ENCODE measurements at places on chromosomes 6 and 20.

- no peak for DNase-seq
These were observed 34.1 kb downstream of the DYNLT1 start for GRCh38 chr6:158610319-158610968.

- DNase-seq: peak; percentile 81
These were observed 18.4 kb upstream of the IFNGR1 start for GRCh38 chr6:137237413-137238170.

GRCh38 chr6:107819964-107820337 lies 4.2 kb downstream of the SCML4 start:
- DNase-seq: no peak

- no peak for DNase-seq
These were observed 68.2 kb upstream of the XRN2 start for GRCh38 chr20:21234806-21235483.

- DNase-seq: peak; percentile 39
These were observed 45.9 kb upstream of the PXDC1 start for GRCh38 chr6:3797231-3798054.

DNA sequence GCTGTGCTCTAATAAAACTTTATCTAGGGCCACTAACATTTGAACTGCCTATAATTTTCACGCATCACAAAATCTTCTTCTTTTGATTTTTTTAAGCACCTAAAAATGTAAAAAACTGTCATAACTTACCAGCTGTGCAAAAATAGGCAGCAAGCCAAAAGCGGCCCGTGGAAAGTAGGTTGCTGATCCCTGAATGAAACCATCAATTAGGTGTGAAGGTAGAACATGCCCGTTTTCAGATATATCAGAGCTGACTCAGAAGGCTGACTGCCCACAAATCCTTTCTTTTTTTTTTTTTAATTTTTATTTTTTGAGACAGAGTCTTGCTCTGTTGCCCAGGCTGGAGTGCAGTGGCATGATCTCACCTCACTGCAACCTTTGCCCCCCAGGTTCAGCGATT lies 4.9 kb upstream of the IPCEF1 start:
- DNase-seq: no peak

DNA sequence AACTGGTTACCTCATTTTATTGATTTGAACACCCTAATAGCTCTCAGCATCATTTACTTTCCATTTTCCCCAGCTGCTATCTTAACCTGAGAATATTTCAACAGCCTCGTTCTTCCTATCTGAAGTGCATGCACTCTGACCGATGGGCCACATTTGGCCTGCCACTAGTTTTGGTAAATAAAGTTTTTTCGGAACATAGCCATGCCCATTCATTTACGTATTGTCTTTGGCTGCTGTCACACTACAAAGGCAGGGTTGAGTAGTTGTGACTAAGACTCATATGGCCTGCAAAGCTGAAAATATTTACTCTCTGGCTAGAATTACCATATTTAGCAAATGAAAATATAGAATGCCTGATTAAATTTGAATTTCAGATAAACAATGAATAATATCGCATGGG lies 10.8 kb downstream of the ADGRF4 start:
- DNase-seq: no peak

GRCh38 chr6:74574794-74575193 lies 631.1 kb downstream of the COL12A1 start:
- DNase-seq: peak; percentile 44

DNA sequence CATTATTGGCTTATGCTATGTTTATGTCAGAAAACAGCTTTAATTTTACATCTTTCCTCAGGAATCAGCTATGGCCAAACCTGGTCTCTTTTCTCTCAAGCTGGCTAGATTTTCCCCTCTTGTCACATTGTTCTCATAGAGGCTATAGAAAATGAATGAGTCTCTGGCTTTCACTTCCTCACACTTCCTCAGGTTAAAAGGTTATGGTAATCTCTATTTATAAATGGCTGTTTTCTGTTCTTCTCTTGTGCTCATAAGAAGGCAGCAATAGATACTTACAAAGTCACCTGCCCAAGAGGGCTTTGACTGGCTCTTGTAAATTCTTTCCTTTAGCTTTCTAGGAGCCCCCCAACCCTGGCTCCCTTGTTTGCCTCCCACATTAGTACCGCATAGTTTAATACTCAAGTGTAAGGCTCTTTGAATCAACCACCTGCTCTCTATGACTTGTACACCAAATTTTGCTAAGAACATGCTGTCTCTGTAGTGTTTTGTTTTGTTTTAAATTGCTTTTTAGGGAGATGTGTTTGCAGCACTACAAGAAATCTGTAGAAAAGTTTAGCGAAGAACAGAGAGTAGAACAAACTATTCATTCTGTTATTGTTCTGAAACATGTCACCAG lies 897.4 kb upstream of the CITED2 start:
- no peak for DNase-seq

GRCh38 chr6:164928728-164929407 lies 380.5 kb downstream of the C6orf118 start:
- no peak for DNase-seq

- DNase-seq: peak; percentile 93
These were observed 814.8 kb downstream of the MAFB start for GRCh38 chr20:39874049-39874893.

- no peak for DNase-seq
These were observed 2.8 kb downstream of the RTN4IP1 start for GRCh38 chr6:106626485-106626884.

DNA sequence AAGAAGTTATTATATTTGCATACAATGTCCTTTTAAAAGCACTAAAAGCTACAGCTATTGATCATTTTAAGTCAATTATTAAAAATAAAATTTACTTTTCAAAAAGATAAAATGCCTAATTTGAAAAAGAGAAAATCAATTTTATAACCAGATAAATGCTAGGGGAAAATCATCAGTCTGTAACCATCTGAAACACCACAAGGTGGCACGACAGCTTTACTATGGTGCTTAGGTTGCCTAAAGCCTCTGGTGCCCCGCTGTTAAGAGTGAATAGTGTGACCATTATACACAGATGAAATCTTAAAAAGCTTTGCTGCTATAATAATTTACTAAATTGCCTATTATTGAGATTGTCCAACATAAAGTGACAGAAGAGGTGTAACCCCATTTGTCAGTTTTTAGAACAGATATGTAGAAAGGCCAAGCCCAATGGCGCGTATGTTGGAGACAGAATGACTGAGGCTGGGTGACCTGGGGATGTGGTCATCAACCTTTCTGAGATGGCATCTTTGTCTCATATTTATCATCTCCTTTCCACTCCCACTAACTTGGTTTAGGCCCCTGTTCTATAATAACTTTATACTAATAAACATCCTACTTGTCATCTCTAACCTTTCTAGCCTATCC lies 100.8 kb downstream of the MOXD1 start:
- DNase-seq: peak; percentile 73

DNA sequence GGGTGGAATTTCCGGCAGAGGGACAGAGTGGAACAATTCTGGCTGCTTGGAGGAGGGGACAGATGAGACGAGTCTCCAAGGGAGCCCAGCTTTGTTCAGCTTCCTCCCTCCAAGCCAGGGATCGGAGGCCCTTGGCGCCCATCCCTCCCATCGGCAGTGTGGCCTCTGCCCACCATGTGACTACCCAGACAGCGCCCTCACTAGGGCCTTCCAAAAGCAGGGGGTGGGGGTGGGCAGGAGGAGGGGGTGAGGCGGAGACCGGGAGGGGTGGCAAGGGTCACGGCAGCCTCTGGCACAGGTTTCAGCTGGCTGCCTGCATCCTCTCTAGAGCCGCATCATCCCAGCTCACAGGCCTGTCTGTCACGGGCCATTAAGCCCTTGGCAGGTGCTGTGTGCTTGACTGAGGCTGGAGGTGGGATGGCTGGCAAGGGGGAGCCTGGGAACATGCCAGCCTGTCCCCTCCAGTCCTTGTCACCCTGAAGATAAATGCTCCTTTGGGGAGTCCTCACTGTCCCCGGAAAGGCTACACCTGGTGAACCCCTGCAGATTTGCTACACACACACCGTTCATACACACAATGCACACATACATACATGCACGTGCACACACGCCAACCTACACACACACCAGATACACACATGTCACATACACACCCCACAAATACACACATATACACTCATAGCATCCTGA lies 6.2 kb upstream of the FGD2 start:
- DNase-seq: no peak

DNA sequence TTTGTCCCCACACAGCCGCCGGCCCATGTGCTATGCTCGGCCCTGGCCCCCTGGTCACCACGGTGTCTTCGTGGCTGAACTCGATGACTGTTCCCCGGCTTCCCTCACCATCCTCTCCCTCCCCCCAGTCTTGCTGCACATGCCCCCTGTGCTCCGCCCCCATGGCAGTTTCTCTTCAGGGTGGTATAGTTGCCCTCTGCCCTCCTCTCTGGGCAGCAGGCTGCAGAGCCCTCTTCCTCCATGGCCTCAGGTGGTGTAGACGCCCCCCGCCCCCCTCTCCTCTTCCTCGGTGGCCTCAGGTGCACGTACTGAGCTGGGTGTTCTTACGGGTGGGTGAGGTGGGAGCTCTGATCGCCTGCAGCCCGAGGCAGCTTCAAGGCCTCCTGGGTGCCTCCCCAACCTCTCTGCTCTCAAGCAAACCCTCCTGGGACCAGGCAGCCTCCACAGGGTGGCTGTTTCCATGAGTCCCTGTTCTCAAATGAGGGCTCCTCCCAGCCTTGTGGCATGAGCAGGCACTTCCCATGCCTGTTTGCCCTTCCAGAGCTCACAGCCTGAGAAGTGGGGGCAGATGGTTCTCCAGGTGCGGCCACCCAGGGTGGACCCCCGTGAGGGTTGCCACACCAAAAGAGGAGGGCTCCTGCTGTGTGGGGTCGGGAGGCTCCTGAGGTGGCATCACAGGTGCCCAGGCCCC lies 24.8 kb downstream of the COL20A1 start:
- no peak for DNase-seq

DNA sequence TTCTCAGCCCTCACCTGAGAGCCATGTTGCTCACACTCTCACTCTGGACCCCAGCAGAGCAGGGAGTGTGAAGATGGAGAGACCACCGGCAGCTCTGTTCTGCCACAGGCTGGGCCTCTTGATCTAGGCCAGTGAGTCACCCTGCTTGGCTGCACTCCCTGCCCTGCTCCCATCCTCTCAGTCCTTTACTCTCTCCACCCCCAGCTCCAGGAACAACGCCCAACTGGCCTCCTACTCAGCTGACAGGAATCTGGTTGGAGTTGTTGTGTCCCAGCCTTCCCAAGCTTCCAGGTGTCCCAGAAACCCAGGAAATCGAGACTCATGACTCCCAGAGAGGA lies at the start of gene PSORS1C1:
Gene PSORS1C1 (plus strand): TSS at position 260 of the 338 bp plus-strand sequence. CDS start 14,833 bp downstream, outside the sequence.
- DNase-seq: peak; percentile 97

DNA sequence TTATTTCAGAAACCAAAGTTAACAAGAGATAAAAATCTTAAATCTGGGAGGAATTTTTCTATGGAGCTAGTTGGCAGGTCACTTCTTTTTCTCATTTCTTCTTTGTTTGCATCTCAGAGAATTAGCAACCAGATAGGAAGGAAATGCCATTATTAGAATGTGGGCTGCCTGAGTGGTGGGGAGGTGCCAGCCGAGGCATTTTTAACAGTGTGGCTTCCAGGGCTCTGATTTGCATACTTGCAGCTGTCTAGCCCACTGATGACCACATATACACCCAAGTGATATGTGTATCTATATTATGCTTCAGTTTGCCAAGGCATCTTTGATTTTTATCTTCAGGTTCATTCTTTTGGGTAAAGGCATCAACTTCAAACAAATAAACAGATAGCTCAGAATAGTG lies 206.7 kb downstream of the CLIC5 start:
- no peak for DNase-seq

DNA sequence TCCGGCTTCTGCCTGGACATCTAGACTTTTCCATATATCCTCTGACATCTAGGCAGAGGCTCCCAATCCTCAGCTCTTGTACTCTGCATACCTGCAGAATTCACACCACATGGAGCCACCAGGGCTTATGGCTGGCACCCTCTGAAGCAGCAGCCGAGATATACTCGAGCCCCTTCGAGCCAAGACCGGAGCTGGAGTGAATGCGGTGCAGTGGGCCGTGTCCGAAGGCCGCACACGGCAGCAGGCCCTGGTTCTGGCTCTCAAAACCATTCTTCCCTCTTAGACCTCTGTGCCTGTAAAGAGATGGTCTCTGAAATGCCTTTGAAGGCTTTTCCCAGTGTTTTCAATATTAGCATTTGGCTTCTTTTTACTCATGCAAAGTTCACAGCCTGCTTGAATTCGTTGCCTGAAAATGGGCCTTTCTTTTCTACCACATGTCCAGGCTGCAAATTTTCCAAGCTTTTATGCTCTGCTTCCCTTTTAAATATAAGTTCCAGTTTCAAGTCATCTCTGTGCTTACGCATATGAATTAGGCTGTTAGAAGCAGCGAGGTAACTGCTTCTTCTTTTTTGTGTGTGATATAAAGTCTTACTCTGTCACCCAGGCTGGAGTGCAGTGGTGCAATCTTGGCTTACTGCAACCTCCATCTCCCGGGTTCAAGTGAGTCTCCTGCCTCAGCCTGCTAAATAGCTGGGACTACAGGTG lies 3.8 kb upstream of the SIRPB1 start:
- no peak for DNase-seq

- DNase-seq: no peak
These were observed 17.5 kb downstream of the KCNQ2 start for GRCh38 chr20:63454731-63455567.

GRCh38 chr6:36963451-36964290 lies 9.1 kb downstream of the PI16 start:
- DNase-seq: no peak

DNA sequence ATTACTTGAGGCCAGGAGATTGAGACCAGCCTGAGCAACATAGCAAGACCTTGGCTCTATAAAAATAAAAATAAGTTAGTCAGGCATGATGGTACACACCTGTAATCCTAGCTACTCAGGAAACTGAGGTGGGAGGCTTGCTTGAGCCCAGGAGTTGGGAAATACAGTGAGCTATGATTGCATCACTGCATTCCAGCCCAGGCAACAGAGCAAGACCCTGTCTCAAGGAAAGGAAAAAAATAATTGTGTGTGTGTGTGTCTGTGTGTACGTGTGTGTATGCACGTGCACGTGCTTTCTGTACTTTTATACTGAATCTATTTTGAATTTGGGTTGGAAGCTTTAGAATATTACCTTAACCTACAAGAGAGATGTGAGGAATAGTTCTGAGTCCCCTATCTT lies 58.9 kb downstream of the KIZ start:
- peak; percentile 46 for DNase-seq

GRCh38 chr20:47392015-47392720 lies 35.7 kb upstream of the ZMYND8 start:
- peak; percentile 98 for DNase-seq

DNA sequence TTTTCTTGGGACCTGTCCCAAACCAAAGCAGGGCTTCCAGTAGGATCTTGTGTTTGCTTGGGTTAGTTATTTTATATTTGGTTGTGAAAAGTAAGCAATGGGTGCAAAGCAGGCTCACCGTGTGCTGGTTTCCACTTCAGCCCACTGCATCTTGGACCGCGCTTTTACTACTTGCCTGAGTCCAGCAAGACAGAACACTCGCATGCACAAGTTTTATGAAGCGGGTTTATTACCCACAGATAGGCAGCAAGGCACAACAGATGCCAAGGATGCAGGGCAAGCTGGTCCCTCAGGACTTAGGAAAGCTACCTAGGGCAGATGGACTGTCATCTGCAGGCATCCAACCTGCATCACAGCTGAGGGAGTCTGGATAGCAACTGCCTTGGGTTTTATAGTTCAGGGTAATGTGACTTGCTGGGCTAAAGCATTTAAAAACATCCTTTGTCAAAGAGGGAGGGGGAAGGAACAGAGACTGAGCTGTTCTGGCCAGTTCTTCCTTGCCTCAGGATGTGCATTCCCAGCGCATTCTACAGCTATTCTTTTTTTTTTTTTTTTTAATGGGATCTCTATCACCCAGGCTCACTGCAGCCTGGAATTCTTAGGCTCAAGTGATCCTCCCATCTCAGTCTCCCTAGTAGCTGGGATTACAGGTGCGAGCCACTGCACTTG lies 18.5 kb downstream of the CITED2 start:
- DNase-seq: no peak
